Stimulated activated CD8-positive, alpha-beta memory T cell treated with anti-CD3 and anti-CD28 coated beads, Interleukin-7, amount 100 ng/mL, for 24 hours (primary cell): ENCODE measurements at places on chromosomes 5 and 9.

DNA sequence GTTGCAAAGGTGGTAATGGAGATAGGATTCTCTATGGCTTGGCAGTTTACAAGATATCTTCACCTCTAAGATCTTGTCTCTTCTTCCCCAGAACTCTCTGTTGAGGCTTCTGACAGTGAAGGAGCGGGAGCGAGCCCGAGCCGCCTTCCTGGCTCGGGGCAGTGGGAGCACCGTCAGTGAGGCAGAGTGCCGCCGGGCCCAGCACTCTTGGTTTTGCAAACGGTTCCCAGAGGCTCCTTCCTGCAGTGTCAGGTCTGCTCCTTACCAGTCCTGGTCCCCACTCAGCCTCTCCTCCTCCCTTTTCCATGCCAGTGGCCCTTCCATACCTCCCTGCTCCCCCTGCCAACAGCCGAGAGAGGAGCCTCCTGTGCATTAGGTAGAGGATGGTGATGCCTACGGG is 12.6 kb upstream of the DNAJB5 start:
- DNase-seq = no peak

GRCh38 chr5:158856291-158856690 is 243.4 kb downstream of the EBF1 start:
- no peak for DNase-seq

DNA sequence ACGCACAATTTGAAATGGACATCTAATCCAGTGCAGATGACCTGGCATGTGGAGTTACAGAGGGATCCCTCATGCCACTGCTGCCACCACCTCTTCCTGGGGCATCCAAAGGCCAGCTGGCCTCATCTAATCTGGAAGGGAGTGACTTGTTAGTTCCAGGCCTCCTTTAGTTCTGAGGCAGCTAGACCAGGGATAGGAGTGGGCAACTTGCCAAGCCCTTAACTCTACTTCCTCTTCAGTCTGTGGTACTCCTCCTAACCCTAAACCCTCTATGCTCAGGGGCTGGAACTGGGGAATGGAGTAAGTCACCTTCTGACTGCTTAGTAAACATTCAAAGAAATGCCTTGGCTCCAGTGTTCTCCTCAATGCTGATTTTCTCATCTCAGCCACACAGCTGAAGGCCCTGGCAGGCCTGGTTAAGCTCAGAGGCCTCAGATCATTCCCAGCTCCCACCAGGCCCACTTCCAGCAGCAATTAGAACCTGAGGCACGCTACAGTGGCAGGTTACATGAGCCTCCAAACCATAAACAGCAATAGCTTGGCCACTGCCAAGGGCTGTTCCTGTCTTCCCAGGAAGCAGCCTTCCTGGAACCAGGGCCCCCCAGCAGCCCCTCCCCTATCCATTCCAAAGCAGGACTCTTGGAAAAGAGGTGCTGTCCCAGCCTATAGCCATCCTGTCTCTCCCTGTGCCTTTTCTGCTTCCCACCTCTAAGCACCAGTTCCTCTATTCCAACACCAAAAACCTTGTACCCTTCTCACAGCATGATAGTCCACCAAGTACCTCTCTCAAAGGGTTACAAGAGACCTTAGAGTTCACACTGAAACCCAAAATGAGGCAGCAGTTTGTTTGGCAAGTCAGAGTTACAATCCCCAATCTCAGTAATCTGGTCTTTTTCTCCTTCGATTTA is 2.0 kb downstream of the EIF4EBP3 start:
- DNase-seq = no peak

DNA sequence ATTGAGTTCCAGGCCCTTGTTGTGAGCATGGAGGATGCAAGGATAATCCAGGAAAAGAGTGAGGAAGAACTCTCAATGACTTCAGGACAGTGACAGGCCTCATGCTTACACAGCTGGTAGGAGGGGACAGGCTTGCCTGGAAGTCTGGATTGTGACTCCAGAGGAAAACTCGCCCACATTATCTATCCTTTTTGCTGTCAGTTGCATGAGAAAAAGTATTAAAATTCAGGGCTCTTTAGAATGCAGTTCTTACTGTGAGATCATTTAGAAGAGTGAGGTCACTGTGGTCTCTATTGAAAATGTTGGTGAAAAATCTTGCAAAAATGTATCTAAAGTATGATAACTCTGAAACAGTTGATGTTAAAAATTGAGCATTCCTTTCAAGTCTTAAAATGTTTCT is 30.5 kb downstream of the NTRK2 start:
- no peak for DNase-seq

DNA sequence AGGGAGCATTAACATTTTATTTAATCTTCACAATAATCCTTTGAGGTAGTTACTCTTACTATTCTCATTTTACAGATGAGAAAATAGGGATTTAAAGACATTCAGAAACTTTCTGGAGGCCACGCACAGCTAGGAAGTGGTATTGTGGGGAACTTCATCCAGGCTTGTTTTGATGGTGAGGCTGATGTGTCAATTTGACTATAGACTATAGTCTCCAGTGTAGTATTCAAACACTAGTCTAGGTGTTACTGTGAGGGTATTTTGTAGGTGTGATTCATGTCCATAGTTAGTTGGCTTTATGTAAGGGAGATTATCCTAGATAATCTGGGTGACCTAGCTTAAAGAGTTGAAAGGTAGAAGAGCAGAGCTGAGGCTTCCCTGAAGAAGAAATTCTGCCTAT is 54.1 kb upstream of the ELL2 start:
- DNase-seq = no peak

- DNase-seq = no peak
Measured at GRCh38 chr5:143208781-143209510, 194.5 kb downstream of the NR3C1 start.

DNA sequence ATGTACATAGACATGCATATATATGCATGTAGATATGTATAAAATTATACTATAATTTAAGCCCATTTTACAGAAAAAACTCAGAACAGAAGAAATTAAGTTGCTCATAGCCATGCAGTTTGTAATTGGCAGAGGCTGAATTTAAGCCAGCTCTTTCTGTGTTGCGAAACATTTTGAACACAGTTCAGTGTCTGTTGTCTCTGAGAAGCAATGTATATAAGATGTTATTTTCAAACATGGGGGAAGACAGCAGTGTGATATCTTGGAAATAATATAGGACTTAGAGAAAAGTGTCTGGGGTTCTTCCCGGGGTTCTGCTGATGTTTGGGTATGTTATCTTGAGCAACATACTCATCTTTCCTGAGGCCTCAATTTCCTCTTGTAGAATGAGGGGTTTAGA is 37.6 kb downstream of the SVEP1 start:
- DNase-seq = no peak

DNA sequence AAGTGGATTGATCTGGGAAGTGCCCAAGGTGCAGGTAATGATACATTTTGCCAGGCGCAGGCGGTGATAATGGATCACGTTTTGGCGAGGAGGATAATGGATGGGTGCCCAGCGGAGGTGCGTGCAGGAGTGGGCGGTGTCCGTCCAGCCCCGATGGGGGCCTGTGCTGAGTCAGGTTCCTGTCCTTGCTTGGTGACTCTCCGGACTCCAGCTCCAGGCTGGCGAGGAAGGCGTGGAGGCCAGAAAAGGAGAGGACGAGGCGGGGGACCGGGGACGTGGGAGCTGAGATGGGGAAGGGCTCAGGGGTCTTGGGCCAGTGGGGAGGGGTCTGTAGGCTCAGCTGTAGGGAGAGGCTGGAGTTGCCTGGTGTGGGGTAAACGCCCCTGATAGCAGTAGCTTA is 268.3 kb downstream of the PBX3 start:
- no peak for DNase-seq

GRCh38 chr9:96420468-96421219 is 2.5 kb upstream of the ZNF367 start:
- no peak for DNase-seq

- no peak for DNase-seq
Measured at GRCh38 chr5:113917997-113918396, 404.5 kb downstream of the YTHDC2 start.

- DNase-seq = no peak
Measured at GRCh38 chr5:157046041-157046440, 12.9 kb downstream of the HAVCR1 start.

DNA sequence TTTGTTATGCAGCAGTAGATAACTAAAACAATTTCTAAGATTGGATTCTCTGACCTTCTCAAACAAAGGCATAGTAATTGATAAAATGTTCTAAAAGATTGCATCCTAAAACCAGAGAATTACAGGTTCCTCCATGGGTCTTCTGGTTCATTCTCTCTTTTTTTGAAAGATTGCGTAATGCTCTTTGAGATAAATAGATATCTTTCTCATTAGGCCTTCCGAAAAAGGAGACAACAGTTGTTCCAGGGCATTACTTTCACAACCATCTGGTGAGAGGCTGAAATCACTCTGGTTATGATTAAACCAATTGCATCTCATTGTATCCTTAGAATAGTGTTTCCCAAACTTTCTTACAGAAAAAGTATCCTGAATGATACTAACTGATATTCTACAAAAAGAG is 174.7 kb upstream of the NREP start:
- DNase-seq = no peak

DNA sequence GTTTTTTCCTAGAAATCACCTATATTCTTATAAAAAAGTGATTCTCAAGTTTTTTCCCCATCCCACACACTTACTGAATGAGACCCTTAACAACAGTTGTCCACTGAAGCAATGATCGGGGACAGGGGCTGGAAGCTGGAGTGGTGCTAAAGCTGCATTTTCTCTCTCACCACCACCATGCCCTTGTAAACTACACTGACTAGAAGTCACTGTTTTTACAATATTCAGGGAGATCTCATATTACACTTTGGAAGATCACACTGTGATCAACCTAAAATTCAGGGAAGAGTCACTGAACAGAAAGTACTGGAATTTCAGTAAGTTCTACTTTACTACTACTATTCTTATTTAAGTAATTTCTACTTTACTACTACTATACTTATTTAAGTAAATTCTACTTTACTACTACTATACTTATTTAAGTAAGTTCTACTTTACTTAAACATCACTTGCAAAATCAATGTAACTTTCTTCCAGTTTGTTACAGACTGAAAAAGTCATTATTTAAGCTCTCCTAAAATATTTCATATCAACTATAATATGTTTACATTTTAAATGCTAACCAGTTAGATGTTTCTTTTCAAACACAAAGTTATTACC is 164.3 kb downstream of the AGTPBP1 start:
- no peak for DNase-seq

DNA sequence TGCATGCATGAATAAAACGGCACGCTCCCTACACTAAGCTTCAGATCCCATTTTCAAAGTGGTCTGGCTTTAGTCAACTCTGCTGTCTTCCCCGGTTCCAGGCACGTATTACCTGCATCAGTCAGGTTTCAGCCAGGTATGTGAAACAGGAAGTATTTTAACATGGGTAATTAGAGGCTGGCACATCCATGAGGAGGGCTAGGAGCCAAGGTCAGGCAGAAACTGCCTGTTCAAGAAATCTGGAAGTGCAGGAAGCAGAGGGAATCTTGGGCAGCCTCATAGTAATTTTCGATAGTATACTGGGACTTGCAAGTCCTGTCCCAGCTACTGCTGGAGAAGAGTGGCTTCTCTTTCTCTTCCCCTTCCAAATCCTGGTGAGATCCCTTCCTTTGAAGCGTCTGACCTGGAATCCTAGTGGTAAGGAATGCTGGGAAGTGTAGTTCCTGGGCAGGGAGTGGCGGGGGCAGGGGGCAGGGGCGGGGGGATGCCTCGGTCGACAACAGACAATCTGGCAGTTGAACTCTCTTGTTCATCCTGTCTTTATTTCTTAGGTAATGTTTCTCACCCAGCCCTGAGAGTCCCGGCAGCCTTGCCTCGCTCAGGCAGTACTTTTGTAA is 403.1 kb downstream of the TLE4 start:
- no peak for DNase-seq

GRCh38 chr9:76365028-76365427 is 29.2 kb downstream of the RFK start:
- no peak for DNase-seq

DNA sequence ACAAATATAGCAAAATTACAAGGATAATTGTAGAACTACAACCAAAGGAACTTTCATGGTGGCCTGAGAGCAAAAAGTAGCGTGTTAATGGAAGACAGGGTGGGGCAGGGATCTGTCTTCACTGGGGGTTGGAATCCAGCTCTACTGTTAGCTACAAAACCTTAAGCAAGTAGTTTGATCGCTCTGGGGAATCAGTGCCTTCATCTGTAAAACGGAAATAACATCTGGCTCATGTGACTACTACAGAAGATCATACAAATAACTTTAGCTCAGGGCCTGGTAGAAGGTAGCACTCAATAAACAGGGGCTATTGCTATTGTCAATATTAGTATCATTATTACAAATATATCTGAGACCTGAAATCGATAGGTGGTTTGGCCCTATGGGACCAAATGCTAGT is 40.4 kb downstream of the ZNF608 start:
- DNase-seq = no peak

- DNase-seq = no peak
Measured at GRCh38 chr5:34928267-34928666, 1.1 kb upstream of the DNAJC21 start.

GRCh38 chr9:136206602-136207275 is 1.8 kb upstream of the LHX3 start:
- no peak for DNase-seq

GRCh38 chr9:130271473-130271872 is 5.9 kb downstream of the HMCN2 start:
- DNase-seq = no peak

DNA sequence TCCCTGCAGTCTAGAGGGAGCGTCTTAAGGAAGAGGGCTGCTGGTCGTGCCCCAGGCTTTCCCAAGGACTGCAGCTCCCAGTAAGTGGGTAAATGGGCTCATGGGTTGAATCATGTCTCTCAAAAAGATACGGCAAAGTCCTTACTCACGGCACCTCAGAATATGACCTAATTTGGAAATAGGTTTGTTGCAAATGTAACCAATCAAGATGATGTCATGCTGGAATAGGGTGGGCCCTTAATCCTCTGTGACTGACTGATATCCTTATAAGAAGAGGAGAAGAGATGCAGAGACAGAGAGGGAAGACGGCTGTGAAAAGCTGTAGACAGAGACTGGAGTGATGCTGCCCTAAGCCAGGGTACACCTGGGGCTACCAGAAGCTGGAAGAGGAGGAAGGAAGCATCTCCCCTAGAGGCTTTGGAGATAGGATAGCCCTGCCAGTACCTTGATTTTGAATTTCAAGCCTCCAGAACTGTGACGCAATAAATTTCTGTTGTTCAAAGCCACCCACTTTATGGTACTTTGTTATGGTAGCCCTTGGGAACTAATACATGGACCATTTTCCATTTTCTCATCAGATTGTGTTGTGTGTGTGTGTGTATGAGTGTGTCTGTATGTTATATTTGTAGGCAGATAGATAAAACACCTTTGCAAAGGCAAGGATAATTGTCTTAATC is 15.0 kb downstream of the GALNT10 start:
- no peak for DNase-seq

DNA sequence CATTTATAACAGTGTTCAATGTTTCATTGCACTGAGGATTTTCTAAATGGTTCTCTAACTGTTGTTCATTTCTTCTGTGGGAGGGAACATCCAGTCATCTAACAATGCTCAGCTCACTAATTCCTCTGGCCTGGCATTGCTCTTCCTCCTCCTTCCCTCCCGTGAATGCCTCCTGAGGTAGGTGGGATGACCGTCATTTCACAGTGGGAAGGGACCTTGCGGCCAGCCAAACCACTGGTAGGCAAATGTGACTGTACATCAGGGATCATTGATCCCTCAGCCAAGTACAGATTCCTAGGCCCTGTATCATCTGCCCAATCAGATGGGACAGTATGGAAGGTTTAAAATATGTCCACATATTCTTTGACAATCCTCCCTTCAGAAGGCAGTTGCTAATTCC is 23.7 kb upstream of the VDAC1 start:
- no peak for DNase-seq

- DNase-seq = no peak
Measured at GRCh38 chr9:75588808-75589207, 301.7 kb upstream of the PCSK5 start.
